NCI-H2029 treated with DMSO at 0.1 percent for 48 hours (cell line): ENCODE measurements at places on chromosomes 4 and X.

DNA sequence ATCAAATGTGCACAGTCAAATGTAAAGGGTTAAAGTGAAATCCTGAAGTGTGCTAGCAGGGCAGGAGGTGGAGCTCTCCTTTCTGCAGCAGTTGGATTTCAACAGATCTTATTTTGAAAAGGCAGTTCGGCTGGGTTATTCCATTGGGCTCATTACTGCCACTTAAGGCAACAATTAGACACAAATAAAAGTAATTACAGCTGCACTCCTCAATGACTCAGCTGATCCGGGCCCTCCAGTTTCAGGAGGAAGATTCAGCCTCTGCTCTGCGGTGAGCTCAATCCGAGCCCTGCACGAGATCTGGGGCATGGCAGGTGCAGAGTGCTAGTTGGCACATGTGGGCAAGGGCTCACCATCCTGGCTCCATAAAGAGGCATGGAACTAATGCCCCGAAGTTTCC lies 85.4 kb downstream of the PHKA2 start:
- DNase-seq = no peak

GRCh38 chrX:67917421-67918010 lies 373.7 kb downstream of the AR start:
- no peak for DNase-seq

GRCh38 chrX:153554519-153555167 lies 37.2 kb downstream of the ATP2B3 start:
- DNase-seq = peak; percentile 17

DNA sequence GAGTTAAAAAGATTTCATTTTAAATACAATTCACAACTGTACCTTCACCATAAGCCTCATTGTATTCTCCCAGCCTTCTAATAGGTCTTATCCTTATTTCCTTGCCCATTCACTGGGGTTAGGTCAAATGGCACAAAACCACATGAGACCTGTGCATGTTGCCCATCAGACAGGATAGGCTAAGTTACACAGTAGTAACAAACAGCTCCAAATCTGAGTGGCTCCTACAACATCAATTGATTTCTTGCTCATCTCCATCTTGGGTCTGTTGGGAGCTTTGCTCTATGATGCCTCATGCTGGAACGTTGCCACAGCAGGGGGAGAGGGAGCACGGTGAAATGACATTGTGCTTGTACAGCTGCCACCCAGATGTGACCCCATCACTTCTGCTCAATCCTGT lies 70.6 kb downstream of the DHX15 start:
- no peak for DNase-seq

GRCh38 chr4:4491396-4491893 lies 50.4 kb downstream of the STX18 start:
- DNase-seq = no peak

DNA sequence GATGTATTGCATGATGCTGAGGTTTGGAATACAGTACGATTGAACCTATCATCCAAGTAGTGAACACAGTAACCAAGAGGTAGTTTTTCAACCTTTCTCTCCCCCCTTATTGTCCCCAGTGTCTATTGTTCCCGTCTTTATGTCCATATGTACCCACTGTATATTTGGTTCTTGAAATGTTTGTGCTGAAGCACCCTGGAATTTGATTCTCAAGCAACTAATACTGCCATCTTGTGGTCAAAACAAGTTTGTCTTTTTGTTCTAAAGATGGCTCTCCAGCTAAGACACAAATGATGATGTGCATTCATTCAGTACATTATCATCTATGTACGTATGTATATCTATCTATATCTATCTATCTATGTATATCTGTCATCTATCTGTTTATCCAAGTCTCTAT lies 33.5 kb upstream of the DCX start:
- no peak for DNase-seq

GRCh38 chr4:112652216-112652615 lies 15.3 kb downstream of the LARP7 start:
- no peak for DNase-seq

GRCh38 chr4:87804871-87805270 lies 5.5 kb downstream of the IBSP start:
- no peak for DNase-seq

DNA sequence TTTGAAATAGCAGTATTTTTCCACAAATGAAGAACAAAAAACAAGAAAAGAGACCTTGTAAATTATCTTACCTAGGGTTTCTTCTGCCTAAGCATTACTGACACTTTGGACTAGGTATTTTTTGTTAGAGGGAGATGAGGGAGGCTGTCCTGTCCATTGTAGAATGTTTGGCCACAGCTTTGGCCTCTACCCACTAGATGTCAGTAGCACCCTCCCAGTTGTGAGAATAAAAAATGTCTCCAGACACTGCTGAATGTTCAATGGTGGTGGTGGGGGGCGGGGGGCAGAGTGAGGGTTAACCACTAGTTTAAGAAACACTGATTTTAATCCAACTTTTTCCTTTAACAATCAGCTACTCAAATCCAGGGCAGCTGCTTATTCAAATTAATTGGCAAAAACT lies 25.8 kb downstream of the OTUD4 start:
- DNase-seq = no peak

- no peak for DNase-seq
These were observed 675.0 kb downstream of the STPG2 start for GRCh38 chr4:97468272-97468671.

DNA sequence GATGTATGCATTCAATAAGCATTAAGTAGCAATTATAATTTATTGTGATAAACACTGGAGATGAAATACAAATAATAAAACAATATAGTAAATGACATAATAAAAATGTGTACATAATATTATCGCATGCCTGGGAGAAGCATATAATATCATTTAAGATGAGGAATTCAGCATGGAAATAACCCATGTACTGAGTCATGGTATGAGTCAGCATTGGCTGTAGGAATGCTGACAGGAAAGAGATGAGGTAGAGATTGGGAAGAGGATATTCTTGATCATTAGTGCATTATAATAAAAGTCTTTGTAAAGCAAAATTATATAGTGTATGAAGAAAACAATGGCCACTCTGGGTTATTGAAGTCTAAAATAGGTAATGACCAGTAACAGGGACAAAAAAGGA lies 82.8 kb downstream of the MAGEB10 start:
- DNase-seq = no peak

GRCh38 chrX:110304371-110304770 lies 13.5 kb downstream of the AMMECR1 start:
- no peak for DNase-seq

DNA sequence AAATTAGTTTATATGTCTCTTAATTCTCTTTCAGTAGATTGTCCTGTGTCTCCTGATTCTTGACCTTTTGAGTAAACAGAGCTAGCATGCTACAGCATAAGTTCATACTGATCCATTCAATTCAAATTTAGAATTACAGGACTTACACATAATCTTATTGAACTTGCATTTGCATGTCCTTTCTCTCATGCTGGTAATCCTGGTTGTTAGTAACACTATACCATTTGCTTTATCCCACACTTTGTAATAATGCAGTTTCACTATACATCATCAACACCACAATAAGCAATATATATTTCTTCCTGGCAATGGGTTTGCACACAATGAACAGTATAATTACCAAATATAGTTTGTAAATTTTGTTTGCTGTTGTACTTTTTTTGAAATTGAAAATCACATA lies 937.2 kb upstream of the GRID2 start:
- DNase-seq = no peak

DNA sequence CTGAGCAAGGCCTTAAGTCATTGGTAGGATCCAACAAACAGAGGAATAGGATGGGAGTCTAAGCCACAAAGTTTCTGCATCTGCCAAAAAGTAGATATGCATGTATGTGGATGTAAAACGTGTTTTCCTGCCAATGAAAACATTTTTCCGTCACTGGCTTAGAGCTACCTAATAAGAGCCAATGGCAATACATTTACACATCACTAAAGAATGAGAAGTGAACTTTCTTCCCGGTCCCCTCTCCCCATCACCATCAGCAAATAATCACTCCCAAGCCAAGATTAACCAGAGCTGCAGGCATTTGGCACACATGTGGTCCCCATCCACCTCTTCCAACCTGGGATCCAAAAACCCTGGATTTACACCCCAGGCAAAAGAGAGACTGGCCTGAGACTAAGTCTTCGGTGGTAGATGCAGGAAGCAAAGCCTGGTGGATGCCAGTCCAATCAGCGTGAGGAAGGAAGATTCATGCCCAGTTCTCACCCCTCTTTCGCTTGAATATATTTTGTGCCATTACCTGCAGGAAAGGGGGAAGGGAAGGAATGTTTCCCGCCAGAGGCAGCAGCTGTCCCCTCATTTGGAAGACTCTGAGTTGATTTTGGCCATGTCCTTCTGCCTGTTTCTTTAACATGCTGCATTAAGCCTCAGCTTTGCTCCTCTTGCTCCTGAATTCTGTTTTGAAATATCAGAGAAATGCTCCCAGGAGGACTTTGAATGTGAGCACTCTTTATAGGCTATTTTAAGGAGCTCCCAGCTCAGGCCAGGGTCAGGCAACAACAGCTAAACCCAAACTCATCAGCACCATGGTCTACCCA lies 131.4 kb downstream of the CHIC2 start:
- no peak for DNase-seq

- no peak for DNase-seq
These were observed 8.4 kb downstream of the ARX start for GRCh38 chrX:25007059-25008053.

DNA sequence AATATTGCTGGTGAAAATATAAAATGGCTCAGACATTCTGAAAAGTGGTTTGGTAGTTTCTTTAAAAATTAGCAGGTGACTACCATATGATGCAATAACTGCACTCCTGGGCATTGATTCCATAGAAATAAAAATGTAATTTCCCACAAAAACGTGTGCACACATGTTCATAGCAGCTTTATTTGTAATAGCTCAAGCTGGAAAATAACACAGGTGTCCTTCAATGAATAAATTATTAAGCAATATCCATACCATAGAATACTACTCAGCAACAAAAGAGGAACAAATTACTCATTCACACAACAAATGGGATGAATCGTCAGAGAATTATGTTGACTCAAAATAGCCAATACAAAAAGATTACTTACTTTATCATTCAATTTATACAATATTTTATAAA lies 893.7 kb upstream of the SLIT2 start:
- no peak for DNase-seq

GRCh38 chrX:110397339-110397738 lies 38.7 kb downstream of the RTL9 start:
- no peak for DNase-seq

GRCh38 chr4:91519155-91519554 lies 784.6 kb upstream of the GRID2 start:
- DNase-seq = no peak

- DNase-seq = no peak
These were observed 363.9 kb downstream of the PPP1R2C start for GRCh38 chrX:42414057-42414456.

GRCh38 chrX:11579636-11580600 lies 85.8 kb downstream of the ARHGAP6 start:
- no peak for DNase-seq

- DNase-seq = no peak
These were observed 63.9 kb downstream of the RS1 start for GRCh38 chrX:18607966-18608365.

GRCh38 chr4:86092684-86093083 lies 267.2 kb downstream of the MAPK10 start:
- DNase-seq = no peak

DNA sequence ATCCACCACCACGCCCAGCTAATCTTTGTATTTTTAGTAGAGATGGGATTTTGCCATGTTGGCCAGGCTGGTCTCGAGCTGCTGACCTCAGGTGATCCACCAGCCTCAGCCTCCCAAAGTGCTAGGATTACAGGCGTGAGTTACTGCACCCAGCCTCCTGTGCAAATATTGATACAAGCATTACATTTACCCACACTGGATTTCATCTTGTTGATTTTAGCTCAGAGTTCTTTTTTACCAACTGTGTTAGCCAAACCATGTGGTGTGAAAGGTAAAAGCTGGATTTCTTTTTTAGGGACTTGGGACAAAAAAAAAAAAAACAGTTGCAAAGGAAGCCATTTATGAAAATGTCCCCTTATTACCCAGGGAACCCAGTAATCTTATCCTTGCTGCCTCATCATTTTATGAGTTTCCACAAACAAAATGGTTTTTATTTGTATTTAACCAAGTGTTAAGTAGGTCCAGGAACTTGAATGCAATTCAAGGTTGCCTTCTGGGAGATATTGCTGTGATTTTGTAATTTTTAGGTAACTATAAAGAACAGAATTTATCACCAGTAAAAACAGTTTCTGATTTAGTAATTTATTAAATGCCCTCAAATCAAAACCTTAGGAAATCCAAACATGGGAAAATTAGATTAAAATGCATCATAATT lies 202.5 kb downstream of the PALLD start:
- DNase-seq = peak; percentile 13

- DNase-seq = no peak
These were observed 6.7 kb downstream of the MSANTD1 start for GRCh38 chr4:3255611-3256186.

- no peak for DNase-seq
These were observed 24.5 kb downstream of the WDR17 start for GRCh38 chr4:176090115-176090514.

- no peak for DNase-seq
These were observed 152.3 kb downstream of the LRBA start for GRCh38 chr4:150862829-150863228.

DNA sequence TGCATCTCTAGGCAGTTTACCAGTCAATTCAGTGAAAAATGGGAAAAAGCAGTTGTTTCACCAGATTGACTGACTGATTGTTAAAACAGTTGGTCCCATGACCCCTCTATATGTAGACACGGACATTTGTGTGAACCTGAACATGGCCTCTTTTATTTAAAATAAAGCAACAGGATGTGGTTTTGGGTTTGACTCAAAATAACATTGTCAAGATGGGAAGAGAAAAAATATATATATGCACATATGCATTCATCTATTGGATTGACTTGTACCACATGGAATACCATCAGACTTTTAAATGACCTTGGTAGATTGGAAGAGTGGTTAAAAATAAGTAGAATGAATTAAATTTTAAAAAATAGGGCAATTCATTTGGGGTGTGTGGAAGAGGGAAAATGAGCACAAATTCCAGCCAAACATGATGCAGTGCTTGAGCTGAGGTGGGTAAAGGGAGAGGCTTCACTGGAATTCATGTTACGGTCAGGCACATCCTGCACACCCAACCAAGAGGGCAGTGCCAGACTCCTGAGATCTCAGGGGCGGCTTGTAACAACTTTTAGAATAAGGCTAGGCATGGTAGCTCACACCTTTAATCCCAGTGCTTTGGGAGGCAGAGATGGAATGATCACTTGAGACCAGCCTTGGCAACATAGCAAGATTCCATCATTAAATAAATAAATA lies 560.7 kb upstream of the TENM3 start:
- no peak for DNase-seq
